ENCODE measurements at places on chromosomes 5 and 9.

DNA sequence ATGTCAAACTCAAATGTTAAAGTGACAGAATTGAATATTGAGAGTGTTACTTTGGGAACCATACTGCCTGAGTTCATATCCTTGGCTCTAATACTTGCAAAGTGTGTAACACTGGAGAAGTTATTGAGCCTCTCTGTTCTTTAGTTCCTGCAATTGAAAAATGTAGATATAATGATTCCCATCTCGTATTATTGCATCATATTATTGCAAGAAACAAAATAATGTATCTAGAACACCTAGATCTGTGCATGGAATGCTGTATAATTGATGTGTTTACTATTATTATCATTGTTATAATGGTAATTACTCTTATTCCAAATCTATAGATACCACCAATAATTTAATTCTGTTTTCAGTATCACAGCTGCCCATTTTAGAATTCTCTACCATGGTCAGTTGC is 310.3 kb downstream of the GABRG2 start:
- no peak for DNase-seq

DNA sequence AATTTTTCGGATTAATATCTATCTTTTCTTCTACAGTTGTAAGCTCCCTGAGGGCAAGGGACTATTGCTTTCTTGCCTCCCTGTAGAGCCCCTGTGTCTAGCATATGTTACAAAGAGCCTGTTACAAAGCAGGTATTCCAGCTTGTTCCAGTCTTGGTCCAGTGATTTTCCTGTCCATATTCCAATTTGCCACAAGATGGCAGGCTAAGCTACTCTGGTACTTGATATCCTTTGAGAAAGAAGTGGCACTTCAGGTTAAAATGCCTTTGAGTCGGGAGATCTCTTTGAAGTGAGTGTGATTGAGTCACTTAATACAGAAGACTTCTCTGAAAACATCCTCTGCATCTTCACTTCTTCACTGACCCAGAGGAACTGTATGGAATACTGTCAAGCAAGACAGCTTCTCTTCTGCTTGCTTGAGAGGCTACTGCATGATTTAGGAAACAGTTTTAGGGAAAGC is 24.5 kb downstream of the CAVIN4 start:
- DNase-seq = no peak

DNA sequence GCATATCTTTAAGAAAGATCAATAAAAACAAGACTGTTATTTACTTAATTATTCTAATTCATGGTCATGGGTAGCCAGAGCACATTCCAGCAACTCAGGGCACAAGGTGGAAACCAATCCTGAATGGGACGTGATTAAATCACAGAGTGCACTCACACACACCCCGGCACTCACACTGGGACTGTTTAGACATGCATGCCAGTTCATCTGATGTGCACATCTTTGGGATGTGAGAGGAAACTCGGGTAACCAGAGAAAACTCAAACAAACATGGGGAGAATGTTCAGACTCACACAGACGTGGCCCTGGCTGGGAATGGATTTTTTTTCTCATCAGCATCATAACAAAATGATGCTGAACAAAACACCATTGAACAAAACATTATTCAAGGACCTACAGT is 29.4 kb downstream of the SMAD5 start:
- DNase-seq = no peak

DNA sequence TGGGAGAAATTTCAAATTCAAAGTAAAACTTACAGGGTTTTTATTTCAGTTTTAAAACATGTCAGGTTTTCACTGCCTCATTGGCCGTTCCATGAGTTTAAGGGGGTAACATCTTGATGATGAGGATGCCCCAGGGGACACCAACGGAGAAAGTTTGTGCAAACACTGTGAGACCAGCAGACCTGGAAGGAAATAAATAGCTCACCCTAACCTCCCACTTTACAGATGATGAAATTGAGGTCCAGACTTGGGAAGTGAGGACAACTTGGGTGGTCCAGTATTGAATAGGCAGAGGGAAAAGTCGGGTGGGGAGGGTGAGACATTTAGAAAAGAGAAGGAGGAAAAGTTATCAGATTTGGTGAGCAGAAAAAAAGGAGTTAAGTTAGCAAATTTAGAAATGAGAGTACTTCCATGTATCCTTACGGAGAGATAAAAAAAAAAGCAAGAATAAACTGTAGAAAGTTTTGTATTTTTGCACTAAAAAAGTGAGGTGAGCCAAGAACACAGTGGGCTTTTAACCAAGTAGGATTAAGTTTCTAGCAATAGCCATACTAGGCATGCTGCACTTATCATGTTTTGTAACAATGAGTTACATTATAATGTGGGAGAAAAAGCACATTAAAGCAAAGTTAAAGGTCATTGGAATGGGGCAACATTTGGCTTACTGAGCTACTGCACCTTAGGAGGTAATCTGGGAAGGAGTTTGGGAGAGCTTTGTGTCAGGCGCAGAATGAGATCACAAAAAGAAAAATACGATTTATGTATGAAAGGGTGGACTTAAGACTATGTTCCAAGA is 125.1 kb downstream of the GAS1 start:
- no peak for DNase-seq

DNA sequence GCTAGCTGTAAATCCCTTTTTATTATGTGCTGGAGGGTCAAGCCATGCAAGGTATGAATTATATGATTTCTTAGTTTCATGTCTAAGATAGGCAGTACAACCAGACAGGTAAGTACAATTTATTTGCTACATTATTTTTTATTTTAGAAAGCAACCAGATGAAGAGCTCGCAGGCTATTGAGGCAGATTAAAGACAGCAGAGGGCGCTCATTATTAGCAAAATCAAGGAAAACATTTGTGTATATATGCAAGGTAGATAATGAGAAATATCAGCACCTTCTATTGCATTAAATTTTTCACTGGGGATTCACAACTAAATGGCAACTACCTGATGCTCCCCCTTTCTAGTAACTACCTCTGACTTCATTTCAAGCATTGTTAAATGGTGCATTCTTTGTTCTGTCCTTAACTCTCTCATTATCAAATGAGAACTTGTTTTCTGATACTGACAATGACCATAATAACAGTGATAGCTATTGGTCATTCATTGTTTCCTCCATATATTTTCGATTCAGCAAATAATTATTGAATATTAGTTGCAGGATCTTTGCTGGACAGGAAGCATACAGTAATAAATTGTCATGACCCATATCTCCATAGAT is 8.6 kb downstream of the SCGB3A2 start:
- no peak for DNase-seq
